ENCODE measurements at places on chromosomes 3 and 15.

- no peak for DNase-seq
Observed at GRCh38 chr3:95348879-95349278, 1286.0 kb downstream of the NSUN3 start.

DNA sequence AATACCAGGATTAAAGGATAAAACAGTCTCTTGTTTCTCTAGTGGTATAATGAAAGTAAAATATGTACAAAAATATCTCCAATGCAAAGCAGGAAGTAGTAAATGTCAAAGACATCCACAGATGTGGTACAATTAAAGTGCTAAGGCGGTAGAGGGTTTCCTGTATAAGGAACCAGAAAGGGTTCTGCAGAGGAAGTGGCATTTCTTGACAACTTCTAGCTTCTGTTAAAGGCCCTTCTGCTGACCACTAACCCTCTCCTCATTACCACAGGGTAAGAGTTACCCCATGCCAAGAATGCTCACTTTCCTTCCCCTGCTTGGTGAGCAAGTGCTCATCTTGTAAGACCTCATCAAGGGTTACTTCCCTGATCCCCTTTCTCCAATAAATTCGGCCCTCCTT lies 883.6 kb upstream of the NR2F2 start:
- no peak for DNase-seq

- no peak for DNase-seq
Observed at GRCh38 chr3:18900994-18901393, 247.3 kb upstream of the KCNH8 start.

- peak; percentile 71 for DNase-seq
Observed at GRCh38 chr3:71421820-71422566, 161.5 kb downstream of the FOXP1 start.
